Fibroblast of skin of right quadriceps (primary cell): ENCODE measurements at places on chromosomes 16 and 17.

DNA sequence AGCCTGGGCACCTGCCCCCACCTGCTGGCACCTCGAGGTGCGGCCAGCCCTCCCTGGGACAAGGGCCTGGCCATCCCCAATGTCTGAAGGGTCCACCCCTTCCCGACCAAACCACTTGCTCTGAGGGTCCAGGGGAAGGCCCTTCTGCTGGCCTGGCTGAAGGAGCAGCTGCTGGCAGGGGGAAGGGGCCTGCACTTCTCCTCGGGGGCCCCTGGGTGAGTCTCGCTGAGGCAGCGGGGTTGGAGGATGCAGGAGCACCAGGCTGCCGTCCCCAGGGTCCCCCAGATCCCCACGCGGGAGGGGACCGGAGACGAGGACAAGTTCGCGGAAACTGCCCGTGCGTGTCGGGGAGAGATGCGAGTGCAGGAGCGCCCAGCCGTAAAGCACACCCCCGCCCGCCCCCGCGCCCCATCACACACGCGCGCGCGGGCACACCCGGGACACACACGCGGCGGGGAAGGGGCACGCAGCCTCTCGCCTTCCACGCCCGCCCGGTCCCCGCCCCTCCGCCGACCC lies 725 bp upstream of the CACNA1H start:
- no peak for DNase-seq

DNA sequence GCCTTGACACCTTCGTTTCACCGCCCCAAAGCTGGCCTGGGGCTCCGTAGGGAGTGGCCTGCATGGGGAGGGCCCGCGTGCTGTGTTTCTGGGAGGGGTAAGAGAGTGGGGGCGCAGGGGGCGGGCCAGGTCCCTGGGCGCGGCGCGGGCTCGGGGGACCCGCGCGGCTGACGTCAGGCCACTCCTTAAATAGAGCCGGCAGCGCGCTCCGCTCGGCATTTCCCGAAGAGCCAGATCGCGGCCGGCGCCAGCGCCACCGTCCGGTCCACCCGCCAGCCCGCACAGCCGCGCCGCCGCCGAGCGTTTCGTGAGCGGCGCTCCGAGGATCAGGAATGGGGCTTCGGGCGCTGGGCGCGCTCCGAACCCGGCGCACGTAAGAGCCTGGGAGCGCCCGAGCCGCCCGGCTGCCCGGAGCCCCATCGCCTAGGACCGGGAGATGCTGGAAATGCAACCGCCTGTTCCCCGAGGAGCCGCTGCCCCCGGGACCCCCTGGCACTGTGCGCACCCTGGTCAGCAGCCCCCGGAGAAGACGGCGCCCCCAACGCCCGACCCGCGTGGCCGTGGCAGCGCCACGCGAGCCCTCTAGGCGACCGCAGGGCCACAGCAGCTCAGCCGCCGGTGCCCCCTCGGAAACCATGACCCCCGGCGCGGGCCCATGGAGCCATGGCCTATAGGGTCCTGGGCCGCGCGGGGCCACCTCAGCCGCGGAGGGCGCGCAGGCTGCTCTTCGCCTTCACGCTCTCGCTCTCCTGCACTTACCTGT lies at the start of gene HS3ST2:
HS3ST2 (plus strand) TSS at position 215 of the 763 bp plus-strand sequence; CDS start at position 664, 449 bp downstream.
- peak; percentile 13 for DNase-seq

DNA sequence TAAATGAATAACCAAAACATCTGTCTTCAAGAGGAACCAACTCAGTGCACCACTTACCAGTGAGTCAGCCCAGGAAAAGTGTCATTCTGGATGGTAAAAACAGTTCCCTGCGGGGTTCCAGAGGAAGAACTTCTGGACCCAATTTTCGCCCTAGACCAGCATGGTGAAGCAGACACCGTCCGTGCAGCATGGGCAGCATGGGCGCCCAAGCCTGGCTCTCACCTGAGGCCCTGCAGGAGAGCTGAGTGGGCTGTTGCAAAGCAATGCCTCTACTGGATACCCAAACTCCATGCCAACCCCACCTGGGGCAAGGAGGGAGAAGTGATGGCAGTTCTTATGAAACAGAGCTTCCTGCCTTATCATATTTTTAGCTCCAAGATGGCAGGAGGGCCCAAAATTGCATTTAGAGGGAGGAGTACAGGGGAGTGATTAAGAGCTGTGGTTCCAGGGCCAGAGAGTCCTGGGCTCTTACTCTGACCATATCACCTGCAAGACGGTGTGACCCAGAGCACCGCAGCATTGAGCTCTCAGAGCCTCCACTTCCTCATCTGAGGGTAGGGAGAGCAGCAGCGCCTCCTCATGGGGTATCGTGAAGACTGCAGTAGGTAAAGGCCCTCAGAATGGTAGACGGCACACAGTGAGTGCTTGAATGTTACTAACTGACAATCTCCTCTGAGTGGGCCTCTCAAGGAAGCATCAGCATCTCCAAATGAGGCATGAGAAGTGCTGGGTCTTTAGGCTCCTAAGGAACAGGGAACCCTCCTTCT lies 16.6 kb upstream of the INPP5K start:
- no peak for DNase-seq

- no peak for DNase-seq
Measured at GRCh38 chr17:46768540-46768870, 50.0 kb downstream of the WNT3 start.

DNA sequence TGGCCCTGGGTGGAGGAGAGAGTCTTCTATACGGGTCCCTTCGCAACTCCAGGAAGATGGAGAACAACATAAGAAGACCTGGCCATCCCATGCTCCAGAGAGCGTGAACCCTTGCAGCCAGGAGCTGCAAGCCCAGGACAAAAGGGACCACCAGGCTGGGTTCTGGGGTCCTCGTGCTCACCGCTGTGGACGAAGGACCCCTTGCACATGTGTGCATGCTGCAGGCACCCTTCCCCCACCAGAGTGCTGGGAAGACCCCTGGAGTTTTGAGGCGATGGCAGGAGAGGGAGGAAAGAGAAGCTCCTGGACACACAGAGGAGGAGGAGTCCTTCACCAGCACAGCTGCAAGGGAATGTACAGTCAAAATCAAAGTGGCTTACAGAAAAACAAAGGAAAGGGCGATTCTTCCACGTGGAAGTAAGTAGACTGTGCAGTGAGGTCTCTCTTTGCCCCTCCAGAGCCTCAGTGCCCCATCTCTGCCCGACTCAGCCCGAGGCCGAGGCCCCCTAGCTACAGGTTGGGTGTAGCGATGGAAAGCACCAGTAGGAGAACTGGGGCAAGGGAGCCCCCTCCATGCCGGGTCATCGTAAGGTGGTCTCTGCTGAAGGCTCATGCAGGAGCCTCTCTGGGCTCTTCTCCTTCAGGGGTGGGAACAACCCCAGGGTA lies 51.3 kb downstream of the PIMREG start:
- no peak for DNase-seq

- no peak for DNase-seq
Measured at GRCh38 chr16:3607634-3608033, 3.8 kb downstream of the SLX4 start.

DNA sequence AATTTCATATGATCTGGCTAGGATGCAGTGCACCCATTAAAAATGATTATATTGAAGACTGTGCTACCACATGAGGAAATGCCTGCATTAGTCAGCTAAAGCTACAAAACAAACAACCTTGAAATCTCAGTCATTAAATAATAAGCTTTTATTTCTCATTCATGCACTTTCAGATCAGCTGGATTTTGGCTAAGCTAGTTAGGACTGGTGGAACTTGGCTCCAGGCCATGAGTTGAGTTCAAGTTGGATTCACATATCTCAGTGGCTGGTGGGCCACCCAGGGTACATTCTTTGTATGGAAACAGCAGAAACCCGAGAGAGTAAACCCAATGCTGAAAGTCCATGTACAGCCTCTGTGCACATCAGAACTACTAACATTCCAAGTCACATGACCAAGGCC lies 6.4 kb upstream of the SLFN12L start:
- DNase-seq: peak; percentile 6

DNA sequence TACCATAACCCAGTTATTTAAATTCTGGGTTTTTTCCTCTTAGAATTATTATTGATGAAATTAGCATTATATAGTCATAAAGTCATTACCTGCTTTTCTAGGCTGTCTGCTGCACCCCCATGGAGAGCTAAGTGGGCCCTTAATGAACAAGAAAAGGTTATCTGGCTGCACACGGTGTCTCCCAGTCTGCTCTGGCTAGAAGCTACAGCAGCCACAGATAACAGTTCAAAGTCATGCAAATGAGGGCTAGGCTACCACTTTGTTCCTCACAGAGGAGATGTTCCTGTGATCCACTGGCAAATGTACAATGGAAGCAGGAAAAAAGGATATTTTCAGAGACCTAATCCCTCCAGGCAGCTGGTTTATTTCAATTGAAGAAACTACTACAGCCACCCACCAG lies 112.1 kb downstream of the SNX11 start:
- no peak for DNase-seq

- DNase-seq: no peak
Measured at GRCh38 chr17:49583889-49584288, 8.2 kb downstream of the NXPH3 start.

- DNase-seq: peak; percentile 64
Measured at GRCh38 chr16:87860553-87861299, 8.6 kb downstream of the SLC7A5 start.

GRCh38 chr16:3266873-3267537 lies 10.6 kb upstream of the MEFV start:
- DNase-seq: peak; percentile 30

DNA sequence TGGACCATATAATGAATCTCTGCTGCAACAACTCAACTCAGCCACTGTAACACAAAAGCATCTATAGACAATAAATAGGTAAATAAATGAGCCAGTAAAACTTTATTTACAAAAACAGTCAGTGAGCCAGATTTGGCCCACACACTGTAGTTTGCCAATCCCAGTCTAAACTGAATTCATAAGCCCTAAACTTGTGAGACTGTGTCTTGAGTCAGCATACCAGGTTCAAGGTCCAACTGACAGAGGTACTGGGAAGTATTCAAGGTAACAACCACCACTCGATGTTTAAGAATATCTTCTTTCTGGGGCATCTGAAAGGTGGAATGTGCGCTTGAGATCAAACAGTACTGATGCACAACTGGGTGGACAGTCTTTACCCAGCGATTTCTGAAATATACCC lies 94.2 kb downstream of the HELZ start:
- no peak for DNase-seq

- DNase-seq: peak; percentile 89
Measured at GRCh38 chr16:75108792-75109731, 7.5 kb downstream of the LDHD start.

DNA sequence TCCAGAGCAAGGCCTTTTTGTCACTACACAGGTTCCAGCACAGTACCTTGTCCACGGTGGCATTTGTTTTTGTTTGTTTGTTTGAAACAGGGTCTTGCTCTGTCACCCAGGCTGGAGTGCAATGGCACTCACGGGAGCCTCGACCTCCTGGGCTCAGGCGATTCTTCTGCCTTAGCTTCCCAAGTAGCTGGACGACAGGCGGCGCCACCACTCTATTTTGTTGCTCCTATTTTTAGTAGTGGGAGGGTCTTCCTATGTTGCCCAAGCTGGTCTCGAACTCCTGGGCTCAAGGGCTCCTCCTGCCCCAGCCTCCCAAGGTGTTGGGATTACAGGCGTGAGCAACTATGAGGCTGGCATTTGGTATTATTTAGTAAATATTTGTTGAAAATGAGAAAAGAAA lies 10.3 kb downstream of the MRC2 start:
- DNase-seq: no peak

DNA sequence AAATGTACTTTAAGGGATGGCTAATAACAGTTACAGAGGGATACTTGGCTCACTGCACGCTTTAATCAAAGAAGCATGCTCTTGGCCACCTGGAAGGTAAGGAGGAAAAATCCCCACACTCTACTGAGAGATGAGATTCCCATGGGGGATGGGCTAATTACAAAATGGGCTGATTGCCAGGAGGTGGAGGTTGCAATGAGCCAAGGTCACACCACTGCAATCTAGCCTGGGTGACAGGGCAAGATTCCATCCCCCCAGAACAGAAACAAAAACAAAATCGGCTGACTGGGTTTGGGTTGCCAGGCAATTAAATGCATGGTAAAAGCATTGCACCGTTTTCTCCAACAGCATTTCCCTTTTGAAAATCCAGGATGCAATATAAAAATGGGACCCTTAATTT lies 18.0 kb downstream of the N4BP1 start:
- no peak for DNase-seq

GRCh38 chr17:66720027-66720426 lies 114.9 kb upstream of the CACNG5 start:
- DNase-seq: no peak

- DNase-seq: no peak
Measured at GRCh38 chr17:49093131-49093530, 39.4 kb upstream of the B4GALNT2 start.

GRCh38 chr17:68627956-68628575 lies 26.9 kb upstream of the FAM20A start:
- DNase-seq: no peak

GRCh38 chr17:58513267-58513964 lies 1.0 kb downstream of the MTMR4 start:
- no peak for DNase-seq

DNA sequence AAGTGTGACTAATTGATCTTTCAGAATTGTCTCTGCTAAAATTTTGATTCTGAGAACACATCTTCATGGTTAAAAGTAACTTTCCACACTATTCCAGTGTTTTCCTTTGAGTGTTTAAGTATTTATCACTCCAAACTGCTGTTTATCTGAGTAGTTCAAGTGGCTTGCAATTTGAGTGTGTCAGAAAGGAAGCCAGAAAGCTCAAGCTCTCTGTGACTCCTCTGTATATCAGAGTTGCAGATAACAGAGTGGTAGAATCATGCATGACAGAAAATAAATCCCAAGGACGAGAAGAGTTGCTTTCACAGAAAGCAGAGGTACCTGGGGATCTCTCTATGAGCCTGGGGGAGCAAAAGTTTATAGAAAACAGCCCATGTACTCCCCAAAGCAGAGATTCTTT lies 130.0 kb downstream of the CYB561 start:
- no peak for DNase-seq

DNA sequence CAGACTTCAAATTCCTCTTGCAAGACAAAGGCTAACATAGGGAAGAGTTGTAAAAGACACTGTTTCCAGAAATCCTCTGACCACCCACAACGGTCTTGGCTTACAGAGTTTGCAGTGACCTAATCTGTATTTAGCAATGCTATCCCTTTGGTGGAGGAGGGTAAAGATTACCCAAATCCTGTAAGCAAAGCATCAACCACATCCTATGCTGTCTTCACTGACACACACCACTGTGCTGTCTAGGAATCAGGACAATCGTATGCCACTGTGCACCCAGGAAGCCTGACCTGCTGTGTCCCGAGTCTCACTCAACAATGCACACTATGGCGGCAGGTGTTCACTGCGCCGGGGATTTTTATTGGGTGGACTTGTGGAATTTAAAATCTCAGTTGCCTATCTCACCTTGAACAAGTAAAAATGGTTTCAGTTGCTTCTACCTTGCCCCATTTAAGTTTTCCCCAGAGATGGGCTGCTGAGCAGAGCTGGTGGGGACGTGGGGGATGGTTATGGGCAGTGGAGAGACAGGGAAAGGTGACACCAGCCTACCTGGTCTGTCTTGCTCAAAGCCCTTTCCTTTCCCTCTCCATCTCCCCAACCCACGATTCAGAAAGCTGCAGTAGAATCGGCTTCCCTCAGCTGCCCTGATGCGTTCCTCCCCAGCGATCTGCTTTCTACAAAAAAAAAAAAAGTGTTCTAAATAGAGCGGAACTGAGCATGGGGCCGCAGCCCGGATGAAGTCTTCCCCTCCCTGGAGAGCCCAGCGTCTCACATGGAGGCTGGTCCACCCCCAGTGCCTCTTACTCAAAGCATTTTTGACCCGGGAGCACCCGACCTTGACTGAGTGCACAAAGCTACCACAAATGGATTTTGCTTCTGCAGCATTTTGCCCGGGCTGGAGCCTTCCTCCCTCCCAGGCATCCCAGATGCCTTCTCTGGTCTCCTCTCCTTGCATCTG lies 271.5 kb downstream of the SOX9 start:
- peak; percentile 90 for DNase-seq

- peak; percentile 74 for DNase-seq
Measured at GRCh38 chr17:7045492-7046126, 1.7 kb upstream of the SLC16A11 start.
